ENCODE measurements at places on chromosomes 3 and 15. TPM values are rescaled to one million over a fixed set of nuclear protein-coding genes. Genes with fewer than 3 reads are reported as not detected.

ASB14 gene
- total RNA-seq = 1.3 TPM

TAGLN3 gene
- total RNA-seq = not detected

TMOD3 gene
- 23.1 TPM for total RNA-seq

RNF111 gene
- total RNA-seq = 29.4 TPM

NDN gene
- 53.0 TPM for total RNA-seq

GOLGA8J gene
- 0.28 TPM for total RNA-seq

GPR27 gene
- total RNA-seq = 0.97 TPM

INAFM2 gene
- total RNA-seq = 72.8 TPM

DNA sequence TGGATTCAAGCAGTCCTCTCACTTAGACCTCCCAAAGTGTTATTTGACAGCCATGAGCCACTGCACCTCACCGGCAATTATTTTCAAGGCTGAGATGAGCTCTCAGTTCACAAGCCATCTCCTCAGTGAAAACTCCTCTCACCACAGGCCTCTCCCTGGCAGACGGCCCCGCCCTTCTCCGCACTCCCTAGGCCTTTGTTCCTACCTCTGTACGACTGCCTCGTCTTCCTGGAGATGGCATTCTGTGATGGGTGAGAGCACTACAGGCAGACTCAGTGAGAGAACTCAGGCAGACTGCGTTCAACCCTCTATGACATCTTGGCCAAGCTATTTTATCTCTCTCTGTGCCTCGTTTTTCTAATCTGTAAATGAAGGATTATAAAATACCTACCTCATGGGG lies 67.0 kb upstream of the TPM1 start:
- no peak for DNase-seq

DNA sequence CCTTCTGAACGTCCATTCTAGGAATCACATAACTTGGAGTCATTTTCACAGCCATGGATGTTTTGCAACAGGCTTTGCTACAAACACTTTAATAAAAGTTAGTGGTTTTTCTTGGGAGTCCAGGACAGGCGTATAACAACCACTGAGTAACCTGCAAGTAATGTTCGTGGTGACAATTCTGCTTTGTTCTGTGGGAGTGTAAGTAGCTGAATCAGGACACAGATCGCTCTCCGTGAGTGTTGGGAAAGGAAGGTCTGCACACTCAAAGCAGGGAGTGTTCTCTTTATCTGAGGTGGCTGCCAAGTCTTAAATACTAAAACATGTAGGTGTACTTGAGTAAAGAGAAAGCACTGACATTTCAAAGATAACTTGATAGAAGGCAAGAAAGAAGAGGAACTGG lies 7.9 kb upstream of the BNC1 start:
- DNase-seq = no peak

DNA sequence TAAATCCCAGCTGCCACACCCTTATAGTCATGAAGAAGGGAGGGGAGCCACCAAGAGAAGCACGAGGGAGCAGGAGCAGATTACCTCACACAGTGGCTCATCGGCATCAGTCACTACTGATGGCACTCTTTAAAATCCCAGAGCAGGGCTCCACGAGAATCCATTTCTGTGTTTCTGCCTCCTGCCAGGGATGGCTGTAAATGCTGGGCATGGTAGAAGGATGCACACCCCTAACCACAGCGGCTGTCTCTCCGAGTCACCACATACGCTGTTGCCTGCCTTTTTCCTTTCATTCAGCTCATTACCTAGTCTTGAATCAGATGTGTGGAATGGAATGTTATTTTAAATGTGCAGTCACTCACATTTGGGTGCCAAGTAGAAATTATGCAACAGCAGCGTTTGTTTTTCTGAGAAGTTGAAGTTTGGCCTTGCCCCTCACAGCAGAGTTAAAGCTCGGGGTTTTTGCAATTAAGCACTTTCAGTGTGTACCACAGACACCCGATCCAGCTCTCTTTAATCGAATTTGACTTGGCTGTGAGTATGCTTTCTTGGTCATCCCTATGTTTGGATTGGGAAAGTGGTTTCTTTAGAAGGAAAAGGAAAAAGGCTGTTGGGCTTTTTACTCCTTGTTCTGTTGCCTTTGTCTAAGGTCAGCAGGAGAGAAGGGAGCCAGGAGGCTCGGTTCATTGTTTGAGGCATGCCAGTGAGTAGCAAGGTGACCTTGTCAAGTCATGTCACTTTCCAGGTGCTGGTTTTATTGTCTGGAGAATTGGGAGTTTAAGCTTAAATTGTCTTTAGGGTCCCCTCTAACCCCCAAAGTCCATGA lies 284.2 kb upstream of the TPM1 start:
- DNase-seq = no peak

DNA sequence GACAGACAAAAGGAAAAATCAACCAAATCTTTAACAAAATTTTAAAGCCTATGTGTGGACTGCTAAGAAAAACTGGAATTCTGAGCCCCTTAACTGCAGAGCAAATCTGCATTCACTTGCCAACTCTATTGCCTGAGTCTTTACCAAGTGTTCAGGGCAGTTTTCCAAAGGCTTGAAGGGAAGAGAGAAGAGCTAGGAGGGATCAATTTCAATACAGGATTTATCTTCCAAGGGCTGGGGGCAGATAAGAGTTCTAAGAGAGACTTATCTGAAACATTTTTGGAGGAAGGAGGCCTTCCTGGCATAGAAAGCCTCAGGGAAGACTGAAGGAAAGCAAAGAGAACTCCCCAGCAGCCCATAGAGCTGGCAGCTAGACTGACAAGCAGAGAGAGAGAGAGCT lies 31.4 kb upstream of the LSAMP start:
- DNase-seq = no peak

DNA sequence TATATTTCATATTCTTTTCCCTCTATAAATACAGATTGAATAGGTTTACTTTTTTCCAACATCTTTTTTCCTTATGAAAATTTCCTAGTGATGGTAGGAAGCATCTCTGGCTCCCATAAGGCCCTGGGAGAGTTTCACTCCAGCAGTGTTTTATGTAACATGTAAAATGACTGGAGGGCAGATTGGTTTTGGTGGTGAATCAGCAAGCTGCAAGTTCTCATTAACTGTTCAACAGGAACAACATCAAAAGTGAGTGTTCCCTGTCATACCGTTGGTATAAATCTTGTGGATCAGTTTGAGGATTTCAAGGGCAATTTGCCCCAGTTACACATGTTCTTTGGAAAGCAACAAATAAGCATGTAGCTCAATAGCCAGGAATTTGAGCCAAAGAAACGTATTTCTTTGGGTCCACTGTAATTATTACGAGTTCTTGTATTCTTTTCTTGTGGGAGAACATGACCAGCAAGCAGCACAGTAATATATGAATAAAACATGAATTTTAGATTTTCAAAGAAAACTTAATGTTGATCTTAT lies 345.7 kb downstream of the SV2B start:
- no peak for DNase-seq

GRCh38 chr3:141877911-141878310 lies 1.5 kb downstream of the ATP1B3 start:
- DNase-seq = no peak

GRCh38 chr3:134357261-134357913 lies 16.9 kb downstream of the AMOTL2 start:
- no peak for DNase-seq

DNA sequence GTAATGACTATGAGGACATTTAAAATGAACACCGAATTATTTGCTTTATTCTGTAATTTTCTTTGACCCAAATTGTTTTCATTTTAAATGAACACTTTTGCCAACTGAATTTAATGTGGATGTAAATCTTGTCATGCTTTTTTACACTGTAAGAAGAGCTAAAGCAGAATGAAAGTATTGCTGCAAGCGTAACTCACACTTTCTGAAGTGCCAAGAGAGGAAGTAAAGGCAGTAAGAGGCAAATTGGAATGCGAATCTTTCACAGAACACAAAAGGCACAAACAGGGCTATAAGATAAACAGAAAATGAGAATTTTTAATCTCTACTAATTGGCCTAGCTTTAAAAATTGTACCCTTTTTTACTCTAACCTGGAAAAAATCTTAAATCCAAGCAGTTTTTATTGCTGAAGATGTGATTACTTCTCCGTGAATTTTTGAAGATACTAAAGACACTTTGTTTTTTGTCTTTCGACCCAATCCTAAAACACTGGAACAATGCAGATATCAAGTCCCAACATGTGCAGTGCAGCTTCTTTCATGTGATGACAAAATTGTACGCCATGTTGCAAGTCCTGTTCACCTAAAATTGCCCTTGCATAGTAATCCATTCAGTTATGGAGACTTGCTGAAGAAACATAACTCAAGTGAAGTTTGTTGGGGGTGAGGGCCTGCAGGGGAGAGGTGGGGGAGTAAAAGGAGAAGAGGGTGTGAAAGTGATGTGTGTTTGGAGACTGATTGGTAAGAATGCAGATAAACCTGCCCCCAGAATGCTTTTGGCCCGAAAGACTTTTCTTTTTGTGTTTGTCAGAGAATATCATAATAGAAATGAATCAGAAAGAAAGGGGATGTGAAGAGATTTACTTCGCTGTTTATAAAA lies 1.4 kb downstream of the ARID3B start:
- DNase-seq = no peak

DNA sequence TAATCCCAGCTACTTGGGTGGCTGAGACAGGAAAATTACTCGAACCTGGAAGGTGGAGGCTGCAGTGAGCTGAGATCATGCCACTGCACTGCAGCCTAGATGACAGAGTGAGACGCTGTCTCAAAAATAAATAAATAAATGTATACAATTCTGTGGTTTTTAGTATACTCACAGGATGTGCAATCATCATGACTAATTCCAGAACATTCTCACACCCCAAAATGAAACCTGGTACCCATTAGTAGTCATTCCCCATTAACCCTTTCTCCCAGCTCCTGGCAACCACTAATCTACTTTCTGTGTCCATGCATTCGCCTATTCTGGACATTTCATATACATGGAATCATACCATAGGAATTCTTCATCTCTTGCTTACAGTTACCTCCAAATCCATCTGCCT lies 44.5 kb downstream of the LRRFIP2 start:
- no peak for DNase-seq

GRCh38 chr3:97835761-97836160 lies 13.9 kb downstream of the CRYBG3 start:
- DNase-seq = no peak

DNA sequence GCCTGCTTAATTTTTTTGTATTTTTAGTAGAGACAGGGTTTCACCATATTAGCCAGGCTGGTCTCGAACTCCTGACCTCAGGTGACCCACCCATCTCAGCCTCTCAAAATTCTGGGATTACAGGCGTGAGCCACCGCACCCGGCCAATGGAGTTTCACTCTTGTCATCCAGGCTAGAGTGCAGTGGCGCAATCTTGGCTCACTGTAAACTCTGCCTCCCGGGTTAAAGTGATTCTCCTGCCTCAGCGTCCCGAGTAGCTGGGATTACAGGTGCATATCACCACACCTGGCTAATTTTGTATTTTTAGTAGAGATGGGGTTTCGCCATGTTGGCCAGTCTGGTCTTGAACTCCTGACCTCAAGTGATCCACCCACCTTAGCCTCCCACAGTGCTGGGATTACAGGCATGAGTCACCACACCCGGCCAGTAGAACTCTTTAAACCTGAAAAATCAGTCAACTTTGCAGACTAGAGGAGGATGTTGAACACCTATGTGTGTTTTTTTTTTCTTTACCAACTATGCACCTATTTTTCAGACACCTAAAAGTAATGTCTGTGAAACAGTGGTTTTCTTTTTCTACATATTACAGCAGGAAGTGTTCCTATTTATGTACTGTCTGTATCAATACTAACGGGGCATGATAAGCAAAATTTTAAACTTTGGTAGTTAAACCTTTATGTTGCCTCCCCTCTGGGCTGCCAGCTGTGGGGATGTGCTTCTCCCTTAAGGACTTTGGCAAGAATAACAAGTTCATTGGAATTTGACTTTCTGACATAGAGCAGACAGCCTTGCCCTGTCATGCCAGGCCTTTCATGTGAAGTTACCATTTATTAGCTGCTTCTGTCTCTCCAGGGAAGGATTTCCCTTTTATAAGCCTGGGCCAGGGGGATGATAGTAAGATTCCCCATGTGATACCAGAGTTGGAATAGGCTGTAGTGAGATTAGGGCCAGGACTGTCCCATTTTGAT lies 8.1 kb downstream of the ARIH2 start:
- no peak for DNase-seq

- DNase-seq = no peak
Observed at GRCh38 chr3:57434041-57434440, 110.1 kb downstream of the DNAH12 start.

- no peak for DNase-seq
Observed at GRCh38 chr3:176687754-176688153, 509.5 kb downstream of the TBL1XR1 start.

DNA sequence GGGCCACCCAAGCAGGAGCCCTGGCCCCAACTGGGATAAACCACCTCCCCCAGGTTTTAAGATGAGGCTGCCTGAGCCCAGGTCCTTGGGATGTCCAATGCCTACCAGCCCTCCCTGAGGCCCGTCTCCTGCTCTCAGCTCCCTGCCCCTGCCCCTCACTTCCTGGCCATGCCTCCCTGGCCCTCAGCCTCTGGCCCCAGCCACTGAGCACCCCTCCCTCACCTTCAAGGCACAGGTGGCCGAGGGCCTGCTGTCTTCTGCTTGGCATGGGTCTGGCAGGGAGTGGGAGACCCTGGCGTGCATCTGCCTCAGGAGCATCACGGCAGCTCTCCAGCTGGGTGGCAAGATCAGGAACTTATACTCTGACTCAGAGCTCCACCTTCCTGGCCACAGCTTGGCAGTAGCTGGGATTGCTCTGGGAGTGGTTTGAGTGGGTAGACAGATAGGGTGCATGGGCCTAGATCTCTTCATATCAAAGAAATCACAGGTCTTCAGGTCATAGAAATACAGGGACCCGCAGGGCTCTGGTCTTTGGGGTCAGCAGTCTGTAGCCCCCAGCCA lies at the start of gene PLA2G4E:
TSS of gene PLA2G4E (minus strand) at position 330 of the 561 bp plus-strand sequence. CDS start at position 318, 12 bp downstream.
- DNase-seq = no peak

GRCh38 chr15:29687939-29688505 lies 134.2 kb downstream of the TJP1 start:
- DNase-seq = no peak

Data from right cardiac atrium (tissue), 5 donors.